ENCODE measurements at places on chromosomes 5 and 9.
A peak's percentile ranks its signal among the peaks of the same experiment; 100 is the strongest.

- peak; percentile 1 for DNase-seq
Observed at GRCh38 chr5:93034621-93035590, 546.1 kb downstream of the NR2F1-AS1 start.

- no peak for DNase-seq
Observed at GRCh38 chr9:126457175-126457547, 130.5 kb downstream of the MVB12B start.

DNA sequence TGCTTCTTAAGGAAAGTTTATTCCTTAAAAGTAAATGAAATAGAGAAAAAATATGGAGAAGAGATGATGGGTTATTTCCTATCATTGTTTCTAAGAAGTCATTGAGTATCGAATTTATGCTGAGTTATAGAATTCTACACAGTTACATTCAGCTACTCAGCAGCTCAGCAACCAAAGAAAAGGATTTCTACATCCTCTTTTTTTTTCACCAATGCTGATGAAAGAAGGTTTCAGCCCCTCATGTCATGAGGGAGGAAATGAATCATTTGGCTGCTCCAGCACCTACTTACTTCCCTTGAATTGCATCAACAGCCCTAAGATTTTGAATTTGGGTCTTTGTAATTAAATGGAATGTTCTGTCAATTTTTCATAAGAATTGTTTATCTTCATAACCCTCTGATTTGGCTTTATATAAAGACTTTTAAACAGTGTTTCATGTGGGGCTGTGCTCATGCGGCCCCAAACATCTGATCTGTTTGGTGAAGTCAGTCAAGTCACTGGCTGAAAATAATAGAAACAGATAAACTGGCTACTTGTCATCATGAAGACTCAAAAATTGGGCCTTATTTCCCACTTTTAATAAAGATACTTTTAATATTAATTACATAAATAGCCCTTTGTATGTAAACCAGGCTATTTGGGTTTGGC lies 18.5 kb upstream of the SNX2 start:
- no peak for DNase-seq

DNA sequence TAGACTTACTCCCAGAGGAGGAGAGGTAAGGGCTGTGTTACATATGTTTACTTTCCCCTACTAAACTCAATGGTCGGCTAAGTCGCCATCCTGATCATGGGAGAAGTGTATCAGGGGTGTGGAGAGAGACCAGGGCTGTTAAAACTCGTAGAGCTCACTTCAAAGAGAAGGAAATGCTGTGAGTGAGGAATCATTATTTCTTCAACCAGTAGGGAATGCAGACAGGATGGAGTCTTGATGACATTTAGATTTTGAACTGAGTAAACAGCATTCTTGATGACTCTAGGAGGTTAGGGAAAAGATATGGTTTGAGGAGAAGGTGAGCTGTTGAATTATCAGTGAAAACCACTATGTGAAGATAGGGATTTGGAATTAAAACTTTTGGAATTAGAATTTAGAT lies 17.3 kb downstream of the RECK start:
- DNase-seq, result no peak

- peak; percentile 37 for DNase-seq
Observed at GRCh38 chr9:84598921-84599636, 70.5 kb upstream of the NTRK2 start.

DNA sequence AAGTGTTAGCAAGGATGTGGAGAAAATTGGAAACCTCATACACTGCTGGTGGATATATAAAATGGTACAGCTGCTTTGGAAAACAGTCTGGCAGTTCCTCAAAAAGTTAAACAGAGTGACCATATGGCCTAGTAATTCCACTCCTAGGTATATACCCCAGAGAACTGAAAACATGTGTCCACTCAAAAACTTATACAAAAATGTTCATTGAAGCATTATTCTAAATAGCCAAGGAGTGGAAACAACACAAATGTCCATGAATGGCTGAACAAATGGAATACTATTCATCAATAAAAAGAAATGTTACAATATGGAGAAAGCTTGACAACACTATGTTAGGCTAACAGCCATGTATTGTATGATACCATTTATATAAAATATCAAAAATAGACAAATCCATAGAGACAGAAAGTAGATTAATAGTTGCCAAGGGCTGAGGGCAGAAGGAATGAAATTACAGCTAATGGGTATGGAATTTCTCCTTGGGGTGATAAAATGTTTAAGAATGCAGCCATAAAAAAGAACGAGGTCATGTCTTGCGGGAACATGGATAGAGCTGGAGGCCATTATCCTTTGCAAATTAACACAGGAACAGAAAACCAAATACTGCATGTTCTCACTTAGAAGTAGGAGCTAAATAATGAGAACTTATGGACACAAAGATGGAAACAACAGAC lies 33.6 kb upstream of the FBP1 start:
- peak; percentile 66 for DNase-seq

GRCh38 chr5:164341056-164341619 lies 835.7 kb downstream of the MAT2B start:
- DNase-seq, result peak; percentile 79

- peak; percentile 48 for DNase-seq
Observed at GRCh38 chr9:91954841-91955471, 4.9 kb upstream of the ROR2 start.

DNA sequence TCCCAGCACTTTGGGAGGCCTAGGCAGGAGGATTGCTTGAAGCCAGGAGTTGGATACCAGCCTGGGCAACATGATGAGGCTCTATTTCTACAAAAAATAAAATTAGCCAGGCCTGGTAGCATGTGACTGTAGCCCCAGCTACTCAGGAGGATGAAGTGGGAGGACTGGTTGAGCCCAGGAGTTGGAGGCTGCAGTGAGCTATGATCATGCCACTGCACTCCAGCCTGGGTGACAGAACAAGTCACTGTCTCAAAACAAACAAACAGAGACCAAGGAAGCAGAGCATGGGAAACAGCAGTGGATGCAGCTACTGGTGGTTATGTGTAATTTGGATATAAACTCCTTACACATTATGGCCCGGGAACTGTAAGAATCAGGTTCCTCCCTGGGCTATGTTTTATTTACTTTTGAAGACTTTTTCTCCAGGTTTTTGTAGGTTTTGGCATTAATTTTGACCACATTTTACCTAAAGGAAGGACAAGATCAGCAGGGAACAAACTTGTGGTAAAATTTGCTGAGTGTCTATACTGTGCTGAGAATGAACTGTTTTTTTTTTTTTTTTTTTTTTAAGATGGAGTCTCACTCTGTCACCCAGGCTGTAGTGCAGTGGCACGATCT lies 8.3 kb downstream of the KIF2A start:
- DNase-seq, result no peak

- no peak for DNase-seq
Observed at GRCh38 chr9:109113892-109114609, 5.7 kb downstream of the TMEM245 start.

DNA sequence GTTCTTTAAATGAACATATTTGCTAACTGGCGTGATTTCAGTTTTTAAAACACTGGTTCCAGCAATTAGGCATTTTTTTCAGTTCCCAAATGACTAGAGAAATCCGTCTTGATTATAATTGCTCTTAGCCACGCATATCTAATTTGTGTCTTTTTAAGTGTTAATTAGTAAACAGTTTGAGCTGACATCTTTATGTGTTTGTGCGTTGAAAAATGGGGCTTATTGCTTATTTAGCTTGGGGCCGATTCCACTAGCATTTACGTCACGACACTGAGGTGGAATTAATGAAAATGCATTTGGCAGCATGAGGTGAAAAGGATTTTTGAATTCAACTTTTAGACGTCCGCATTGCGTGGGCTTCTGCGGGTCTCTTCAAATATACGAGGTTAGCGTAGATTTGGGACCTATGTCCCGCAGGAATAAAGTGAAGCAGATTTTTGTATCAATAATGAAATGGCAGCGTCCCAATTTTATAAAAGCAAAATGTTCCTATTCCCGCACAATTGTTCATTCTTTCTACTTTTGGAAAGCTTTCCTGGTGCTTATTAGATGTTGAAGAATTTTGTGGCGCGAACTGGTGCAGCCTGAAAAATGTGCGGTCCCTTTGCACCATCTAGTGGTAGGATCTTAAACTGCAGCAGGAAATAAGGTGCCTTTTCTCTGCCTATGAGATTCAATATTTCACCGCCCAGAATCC lies 122.7 kb upstream of the LMX1B start:
- DNase-seq, result peak; percentile 83

- DNase-seq, result no peak
Observed at GRCh38 chr9:76785501-76785900, 21.3 kb downstream of the PCA3 start.

DNA sequence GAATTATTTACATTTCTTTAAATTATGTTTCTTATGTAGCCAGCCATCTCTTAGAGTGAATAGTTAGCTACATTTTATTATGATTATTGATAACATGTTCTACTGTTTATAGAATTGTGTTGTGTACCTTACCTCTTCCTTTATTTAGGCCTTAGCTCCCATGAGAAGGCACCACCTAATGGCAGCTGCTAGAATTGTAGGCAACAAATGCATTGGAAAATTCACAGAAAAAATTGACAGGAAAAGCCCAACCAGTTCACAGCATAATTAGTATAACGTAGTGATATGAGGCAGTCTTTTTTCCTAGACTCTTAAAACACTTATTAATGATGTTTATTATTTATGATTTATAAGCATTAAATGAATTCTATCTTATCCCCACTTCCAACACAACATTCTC lies 175.8 kb downstream of the WDR70 start:
- no peak for DNase-seq

DNA sequence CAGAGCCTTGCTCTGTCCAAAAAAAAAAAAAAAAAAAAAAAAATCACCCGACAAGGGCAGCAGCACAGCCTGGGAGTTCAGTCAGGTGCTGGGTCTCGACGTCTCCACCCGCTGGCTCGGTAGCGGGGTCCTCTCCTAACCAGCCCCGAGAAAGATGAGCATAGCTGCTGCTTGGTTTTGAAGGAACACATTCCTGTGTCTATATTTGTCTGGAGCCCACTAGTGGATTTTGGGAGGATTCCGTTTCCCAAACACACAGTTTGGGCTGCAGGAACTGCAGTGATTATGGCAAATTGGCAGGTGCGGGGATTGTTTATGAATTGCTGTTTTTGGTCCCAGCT lies 1.2 kb downstream of the OTULINL start:
- peak; percentile 43 for DNase-seq

DNA sequence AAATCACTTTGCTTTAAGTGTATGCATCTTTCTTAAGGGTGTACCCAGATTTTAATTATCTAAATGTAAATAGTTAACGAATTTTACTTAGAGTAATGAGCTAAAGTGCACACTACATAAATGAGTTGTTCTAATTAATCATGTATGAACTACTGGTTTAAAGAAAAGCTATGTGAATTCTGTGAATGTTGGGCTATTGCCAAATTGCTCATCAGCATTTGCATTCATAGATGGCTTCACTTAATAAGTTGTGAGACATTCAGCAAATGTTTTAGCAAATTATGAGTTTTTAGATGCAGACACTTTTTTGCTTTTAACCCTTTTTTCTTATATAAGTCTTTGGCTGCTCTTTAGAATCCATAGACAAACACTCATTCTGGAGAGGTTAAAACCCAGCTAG lies 175.7 kb downstream of the PBX3 start:
- DNase-seq, result no peak

- peak; percentile 17 for DNase-seq
Observed at GRCh38 chr9:89139455-89139854, 39.2 kb downstream of the SHC3 start.

DNA sequence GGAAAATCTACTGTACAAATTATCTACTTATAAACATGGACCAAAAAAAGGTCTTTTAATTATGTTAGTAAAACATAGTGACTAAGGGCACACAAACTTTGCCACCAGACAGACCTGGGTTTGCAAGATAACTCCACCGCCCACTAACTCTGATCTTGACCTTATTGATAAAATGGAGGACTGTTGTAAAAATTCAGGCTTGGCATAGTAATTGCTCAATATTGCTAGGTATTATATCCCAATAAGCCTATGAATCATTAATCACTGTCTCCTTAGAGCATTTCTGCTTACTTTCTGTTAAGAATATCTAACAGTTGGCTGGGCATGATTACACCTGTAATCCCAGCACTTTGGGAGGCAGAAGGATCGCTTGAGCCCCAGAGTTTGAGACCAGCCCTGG lies 3.8 kb downstream of the C9orf40 start:
- DNase-seq, result no peak

DNA sequence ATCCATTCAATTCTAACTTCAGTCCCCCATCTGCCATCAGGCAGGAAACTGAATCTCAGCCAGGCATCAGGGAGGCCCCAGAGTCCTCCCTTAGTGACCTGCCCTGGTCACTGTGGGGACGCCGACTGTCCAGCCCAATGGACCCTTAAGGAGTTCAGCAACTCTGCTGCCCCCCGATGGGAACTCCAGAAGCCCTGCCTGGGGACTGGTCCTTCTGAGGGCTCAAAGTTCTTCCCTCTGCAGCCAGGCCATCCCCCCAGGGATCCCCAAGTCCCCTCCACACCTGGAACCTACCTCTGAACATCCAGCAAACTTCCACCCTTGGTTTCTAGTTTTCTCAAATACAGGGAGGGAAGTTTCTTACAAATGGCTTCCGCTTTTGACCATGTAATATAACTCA lies 76.8 kb downstream of the UBE2QL1 start:
- DNase-seq, result no peak

GRCh38 chr9:90697808-90698207 lies 55.2 kb upstream of the DIRAS2 start:
- no peak for DNase-seq

DNA sequence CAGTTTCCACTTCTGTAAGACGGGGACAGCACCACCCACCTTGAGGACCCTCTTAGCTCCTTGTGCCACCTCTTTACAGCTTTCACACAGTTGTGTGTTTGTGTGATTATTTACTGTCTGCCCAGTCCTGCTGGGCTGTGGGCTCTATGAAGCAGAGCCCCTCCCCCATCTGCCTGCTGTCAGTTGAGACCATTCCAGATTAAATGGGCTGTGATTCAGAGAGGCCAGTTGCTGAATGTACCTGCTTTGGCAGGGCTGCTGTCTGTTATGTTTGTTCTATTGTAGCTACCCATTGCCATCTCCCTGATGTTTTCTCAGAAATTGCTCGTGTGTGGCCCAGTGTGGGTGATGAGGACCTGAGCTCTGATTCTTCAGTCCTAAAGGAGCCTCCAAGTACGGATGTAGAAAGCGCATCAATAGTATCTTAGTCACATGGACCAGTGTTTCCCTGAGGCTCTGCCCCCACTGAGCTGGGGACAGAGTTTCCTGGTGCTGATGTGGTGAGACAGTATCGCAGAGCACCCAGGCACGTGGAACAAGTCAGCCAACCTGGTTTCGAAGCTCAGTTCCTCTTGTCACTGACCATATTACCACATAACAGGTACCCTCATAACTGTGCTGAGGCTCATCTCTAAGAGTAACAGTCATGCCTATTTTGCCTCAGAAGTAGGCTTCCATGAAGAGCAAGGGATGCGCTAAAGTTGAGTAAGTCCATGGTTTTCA lies 3.7 kb downstream of the ANGPTL2 start:
- DNase-seq, result peak; percentile 57

DNA sequence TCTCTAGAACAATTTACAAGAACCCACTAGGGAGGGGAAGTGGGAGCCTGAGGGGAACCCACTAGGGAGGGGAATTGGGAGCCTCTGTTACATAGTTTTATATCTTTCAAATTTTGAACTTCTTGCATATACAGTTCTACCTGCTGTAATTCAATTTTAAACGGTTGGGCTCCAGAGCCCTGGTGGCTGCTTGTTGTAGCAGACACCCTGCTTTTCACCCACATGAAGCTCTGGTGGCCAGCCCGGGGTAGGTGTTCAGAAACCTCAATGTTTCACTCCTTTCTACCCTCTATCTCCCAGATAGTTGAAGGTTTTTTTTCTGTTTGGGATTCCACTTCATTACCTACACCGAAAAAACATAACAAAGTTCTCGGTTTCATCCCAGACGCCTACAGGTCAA lies 124.4 kb downstream of the TMEM174 start:
- no peak for DNase-seq

- no peak for DNase-seq
Observed at GRCh38 chr9:136533775-136534157, 12.1 kb downstream of the NOTCH1 start.

GRCh38 chr5:145396888-145397287 lies 438.3 kb downstream of the PRELID2 start:
- no peak for DNase-seq
